ENCODE measurements at places on chromosomes 7 and 10.

GRCh38 chr10:49319206-49319605, 20.2 kb downstream of the C10orf71 start:
- no peak for ATAC-seq

DNA sequence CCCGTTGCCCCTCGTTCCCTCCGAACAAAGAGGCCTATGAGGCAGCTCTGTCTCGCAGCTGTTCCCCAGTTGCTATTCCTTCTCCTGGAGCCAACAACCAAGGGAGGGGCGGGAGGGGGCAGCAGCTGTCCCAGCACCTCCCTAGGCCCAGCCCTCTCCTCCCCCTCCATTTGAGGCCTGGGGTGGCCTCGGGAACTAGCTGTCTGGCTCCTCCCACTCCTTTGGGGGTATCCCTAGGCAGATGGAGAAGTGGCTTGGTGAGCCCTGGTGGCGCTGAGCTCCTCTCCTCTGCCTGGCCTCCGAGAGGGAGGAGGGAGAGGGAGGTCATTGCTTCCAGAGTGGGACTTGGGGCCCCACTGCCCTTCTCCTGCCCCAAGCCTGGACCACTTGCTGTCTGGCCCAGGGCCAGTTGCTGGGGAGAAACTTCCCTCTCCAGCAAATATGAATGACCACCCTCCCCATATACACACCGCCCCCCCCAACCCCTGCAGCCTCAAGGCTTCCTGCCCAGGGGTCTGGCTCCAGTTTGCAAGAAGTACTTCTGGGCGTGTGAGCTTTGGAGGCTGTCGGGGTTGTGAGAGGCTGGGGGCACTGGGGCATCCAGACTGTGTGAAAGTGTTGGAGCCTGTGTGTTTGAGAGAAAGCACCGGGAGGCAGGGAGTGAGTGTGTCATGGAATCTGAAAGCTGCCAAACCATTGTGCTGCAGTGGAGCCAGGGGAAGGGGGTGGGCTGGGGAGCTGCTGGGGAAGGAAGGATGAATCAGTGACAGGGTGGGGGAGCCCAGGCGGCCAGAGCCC, 3.1 kb downstream of the FLNC start:
- ATAC-seq, result peak; percentile 37

DNA sequence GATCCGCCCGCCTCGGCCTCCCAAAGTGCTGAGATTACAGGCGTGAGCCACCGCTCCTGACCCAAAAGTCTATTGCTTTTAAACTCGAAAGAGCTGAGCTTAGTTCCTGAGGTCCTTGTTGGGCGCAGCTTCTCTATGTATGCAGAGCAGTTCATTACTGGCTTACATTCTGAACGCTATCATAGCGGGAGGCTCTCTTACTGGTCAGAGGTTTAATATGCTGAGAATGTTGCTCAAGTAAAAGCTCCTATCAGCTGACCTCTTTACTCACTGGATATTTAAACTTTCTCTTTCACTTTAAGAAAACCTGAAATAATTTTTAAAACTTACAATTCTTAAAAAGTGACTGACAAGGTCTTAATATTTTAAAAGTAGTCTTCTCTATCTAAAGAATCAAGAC, 160.8 kb upstream of the WNT16 start:
- no peak for ATAC-seq

GRCh38 chr10:114172216-114172615, 1.8 kb downstream of the CCDC186 start:
- ATAC-seq, result no peak

GRCh38 chr10:78776756-78777155, 292.0 kb upstream of the ZMIZ1 start:
- ATAC-seq, result no peak

- ATAC-seq, result no peak
Observed at GRCh38 chr10:37222046-37222445, 96.6 kb downstream of the ANKRD30A start.

DNA sequence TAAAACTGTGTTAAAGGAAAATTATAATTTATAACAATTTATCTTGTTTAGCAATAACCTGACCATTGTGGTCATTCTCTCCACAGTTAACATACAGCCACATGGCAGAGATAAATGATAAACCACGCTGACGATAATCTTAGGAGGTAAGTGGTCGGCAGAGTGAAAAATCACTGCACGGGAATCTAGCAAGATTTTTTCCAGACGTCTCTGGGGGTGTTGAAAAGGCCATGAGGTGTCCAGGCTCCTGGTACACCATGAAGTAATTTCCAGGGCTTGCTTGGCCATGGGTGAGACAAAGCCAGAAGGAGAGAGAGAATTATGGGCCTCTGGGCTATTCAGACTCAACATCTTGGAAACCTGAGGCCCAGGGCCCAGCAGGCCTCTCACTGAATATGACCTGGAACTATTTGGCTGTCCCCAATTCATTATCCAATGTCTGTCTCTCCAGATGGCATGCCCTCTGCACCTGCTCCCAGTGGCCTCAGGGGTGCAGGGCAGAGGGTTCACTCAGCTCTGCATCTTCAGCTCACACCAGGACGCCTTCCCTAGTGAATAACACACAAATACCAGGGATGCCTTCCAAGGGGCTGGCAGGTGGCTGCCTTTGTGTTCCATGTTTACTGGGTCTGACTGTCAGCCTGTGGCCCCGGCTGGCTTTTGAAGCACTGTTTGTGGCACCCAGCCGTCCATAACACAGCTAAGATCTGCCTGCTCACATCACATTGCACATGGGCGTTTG, 590.4 kb upstream of the PFKP start:
- ATAC-seq, result no peak

DNA sequence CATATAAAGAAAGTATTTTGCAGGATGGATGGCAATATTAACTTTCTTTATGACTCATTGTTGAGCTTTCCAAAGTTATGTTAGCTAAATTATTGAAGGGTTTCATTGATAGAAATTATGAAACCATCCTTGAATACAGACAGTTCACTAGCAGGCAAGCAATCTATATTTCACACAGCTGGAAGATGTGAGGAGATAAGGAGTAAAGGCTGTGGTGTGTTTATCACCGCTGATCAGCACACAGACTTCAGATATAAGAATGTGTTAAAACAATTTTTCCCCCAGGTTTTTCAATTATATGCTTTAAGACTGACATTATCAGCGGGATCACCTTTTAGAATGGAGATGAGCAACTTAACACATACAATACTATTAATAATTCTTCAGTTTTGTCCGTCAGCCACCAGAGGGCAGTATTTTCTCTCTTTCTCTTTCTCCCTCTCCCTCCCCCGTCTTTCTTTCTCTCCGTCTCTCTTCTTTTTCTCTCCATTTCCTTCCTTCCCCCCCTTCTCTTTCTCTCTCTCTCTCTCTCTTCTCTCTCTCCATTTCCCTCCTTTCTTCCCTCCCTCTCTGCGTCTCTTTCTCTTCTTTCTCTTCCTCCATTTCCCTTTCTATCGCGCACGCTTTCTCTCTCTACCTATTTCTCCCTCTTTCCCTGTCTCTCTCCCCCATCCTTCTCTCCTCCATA, 62.9 kb upstream of the FAM171A1 start:
- ATAC-seq, result peak; percentile 63

DNA sequence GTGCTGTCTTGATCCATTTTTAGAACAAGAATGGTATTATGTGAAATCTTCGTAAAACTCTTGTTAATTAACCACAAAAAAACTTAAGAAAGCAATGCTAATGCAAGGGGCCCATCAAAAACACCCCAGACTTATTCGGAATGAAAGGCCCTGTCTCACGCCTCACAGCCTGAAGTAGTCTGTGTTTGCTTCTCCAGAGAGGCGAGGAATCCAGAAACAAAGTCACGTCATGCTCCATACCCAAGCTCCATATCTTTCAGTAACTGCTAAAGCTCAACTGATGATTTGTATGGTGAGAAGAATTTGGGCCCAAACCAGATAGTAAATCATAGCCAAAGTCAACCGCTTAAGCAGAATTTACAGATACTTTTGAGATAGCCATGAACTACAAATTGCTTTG, 155.4 kb downstream of the ATE1 start:
- no peak for ATAC-seq

GRCh38 chr7:97513326-97513725, 218.6 kb upstream of the TAC1 start:
- ATAC-seq, result no peak

- ATAC-seq, result no peak
Observed at GRCh38 chr10:67803588-67804394, 34.2 kb downstream of the DNAJC12 start.

GRCh38 chr10:84291384-84291783, 37.0 kb upstream of the CCSER2 start:
- no peak for ATAC-seq

GRCh38 chr7:19439517-19439916, 269.3 kb downstream of the POLR1F start:
- no peak for ATAC-seq

GRCh38 chr7:105854498-105854897, 21.9 kb downstream of the ATXN7L1 start:
- ATAC-seq, result no peak

GRCh38 chr10:33483124-33483815, 148.8 kb upstream of the NRP1 start:
- ATAC-seq, result no peak

- ATAC-seq, result no peak
Observed at GRCh38 chr10:132351611-132352010, 19.6 kb downstream of the LRRC27 start.

GRCh38 chr7:45494885-45495284, 79.3 kb upstream of the ADCY1 start:
- no peak for ATAC-seq

DNA sequence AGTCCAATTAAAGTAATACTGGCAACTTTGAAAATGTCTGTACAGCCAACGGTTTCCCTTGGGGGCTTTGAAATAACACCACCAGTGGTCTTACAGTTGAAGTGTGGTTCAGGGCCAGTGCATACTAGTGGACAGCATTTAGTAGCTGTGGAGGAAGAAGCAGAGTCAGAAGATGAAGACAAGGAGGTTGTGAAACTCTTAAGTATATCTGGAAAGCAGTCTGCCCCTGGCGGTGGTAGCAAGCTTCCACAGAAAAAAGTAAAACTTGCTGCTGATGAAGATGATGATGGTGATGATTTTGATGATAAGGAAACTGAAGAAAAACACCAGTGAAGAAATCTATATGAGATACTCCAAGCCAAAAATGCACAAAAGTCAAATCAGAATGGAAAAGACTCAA, 72.2 kb downstream of the ZNF783 start:
- ATAC-seq, result no peak

- no peak for ATAC-seq
Observed at GRCh38 chr7:10075866-10076265, 897.8 kb upstream of the PHF14 start.

DNA sequence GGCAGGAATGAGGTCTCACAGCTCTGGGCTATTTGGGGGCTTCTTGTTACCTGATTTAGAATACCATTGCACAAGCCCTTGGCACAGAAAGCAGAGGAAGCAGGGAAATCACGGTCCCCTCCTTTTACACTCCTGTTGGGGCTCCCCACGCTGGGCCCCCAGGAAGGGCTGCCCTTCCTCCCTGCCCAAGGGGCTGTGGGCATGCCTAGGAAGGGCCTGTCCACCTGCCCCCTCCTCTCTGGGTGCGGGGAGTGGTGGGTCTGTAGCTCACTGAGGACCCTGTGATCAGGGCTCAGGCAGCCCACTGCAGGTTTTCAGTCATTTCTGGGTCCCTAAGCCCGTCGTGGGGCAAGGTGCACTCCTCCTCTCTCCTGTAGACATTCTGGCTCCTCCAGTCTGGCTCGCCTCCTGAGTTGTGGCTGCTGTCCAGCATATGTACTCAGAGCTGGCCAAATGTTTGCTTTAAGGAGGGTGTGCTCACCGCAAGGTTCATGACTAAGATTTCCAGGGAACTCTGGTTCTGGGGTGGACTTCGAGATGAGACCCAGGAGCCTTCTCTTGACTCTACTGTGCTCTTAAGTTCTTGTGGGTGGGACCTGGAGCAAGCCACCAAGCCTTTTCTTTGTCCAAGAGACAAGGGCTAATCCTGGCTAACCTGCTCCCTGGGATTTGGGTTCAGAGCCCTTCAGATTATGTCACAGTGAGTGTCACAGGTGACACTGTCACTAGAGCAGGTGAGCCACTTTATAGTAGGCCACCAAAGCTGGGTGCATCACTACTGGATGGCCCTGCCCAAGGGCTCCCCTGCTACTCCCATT, 56.0 kb downstream of the TACR2 start:
- peak; percentile 91 for ATAC-seq

DNA sequence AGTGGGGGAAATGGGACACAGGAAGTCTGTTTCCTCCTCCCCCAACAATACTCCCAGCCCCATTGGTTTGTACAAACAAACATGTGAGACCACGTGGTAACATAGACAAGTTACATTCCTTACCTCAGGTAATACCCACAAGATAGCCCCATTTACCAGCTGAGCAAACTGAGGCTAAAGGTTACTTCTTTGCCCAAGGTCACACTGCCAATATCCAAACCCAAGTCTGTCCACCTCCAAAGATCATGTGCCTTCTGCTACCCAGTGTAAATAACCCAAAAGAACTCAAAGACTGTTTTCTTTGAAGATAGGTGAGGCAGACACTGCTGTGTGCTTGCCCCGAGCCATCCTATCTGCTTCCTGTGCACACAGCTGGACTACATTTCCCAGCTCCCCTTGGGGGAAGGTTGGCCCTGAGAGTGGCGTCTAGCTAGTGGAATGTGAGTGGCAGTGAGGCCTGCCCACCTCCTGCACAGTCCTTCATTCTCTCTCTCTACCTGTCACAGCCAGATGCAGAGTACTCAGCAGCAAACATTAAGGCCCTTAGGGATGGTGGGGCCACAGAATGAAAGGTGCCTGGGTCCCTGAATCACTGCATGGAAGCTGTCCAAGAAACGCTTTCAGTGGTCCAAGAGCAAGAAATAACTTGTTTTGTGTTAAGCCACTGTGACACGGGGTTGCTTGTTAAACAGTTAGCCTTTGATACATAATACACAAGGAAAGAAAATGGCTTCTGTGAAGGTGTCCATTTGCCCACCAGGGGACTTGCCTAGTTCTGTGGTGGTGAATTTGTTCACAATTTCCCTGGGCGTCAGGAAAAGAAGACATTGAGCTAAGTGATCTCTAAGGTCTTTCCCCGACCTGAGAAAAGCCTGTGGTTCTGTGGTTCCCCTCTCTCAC, 257.7 kb upstream of the NFE2L3 start:
- no peak for ATAC-seq

DNA sequence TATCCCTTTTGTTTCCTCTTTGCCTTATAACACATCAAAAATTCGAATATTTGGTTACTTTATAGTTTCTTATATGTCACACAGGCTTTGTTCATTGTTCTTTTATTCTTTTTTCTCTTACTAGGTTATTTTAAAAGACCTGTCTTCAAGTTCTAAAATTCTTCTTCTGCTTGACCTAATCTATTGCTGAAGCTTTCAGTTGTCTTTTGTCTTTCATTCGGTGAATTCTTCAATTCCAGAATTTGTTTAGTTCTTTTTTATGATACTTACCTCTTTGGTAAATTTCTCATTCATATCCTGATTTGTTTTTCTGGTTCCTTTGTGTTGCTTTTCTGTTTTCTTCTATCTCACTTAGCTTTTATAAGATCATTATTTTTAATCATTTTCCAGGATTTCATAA, 188.4 kb downstream of the ZEB1 start:
- no peak for ATAC-seq

DNA sequence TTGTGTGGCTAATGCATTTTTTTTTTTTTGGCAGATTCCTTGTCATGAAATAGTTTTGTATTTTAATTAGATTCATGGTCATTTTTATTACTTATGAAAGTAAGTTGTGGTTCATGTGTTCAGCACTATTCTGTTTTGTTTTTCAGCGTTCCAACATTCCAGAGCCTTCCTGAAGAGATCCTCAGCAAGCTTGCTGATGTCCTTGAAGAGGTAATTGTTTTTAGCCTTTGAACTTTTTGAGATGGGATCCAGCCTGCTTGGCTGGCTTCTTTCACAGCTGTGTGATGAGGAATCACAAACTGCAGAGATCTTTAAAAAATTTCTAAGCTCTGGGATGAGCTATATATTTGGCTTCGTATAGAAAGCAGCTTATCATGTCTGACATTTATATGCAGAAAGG, 208.0 kb upstream of the CSTF2T start:
- no peak for ATAC-seq

GRCh38 chr10:35940141-35941041, 298.3 kb upstream of the FZD8 start:
- peak; percentile 31 for ATAC-seq

All from gastroesophageal sphincter (tissue), 4 donors.